Cerebellar nuclear complex (tissue), 1 donor: ENCODE measurements at places on chromosomes 13 and 19.

- DNase-seq = no peak
Observed at GRCh38 chr13:97134364-97135095, 87.6 kb upstream of the MBNL2 start.

GRCh38 chr13:75180805-75181455, 301.0 kb downstream of the TBC1D4 start:
- DNase-seq = no peak

- no peak for DNase-seq
Observed at GRCh38 chr13:33109271-33109697, 93.1 kb downstream of the KL start.

GRCh38 chr13:21998279-21998990, 327.6 kb downstream of the FGF9 start:
- DNase-seq = no peak

DNA sequence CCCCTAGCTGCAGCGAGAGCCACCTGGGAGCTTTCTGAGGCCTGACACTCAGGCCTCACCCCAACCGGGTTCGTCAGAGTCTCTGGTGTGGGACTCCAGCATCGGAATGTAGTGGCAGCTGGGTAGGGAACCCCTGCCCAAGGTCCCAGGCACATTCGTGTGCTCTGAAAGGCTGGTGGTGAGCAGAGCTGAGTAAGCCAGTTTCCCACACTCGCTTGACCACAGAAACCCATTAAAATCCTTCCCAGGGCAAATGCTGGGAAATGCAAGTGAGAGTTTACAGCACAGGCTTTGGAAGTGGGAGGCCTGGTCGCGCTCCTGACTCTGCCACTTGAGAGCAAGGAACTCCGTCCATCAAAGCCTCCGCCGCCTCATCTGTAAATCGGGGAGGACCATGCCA, 4.2 kb downstream of the TRAPPC6A start:
- DNase-seq = no peak

DNA sequence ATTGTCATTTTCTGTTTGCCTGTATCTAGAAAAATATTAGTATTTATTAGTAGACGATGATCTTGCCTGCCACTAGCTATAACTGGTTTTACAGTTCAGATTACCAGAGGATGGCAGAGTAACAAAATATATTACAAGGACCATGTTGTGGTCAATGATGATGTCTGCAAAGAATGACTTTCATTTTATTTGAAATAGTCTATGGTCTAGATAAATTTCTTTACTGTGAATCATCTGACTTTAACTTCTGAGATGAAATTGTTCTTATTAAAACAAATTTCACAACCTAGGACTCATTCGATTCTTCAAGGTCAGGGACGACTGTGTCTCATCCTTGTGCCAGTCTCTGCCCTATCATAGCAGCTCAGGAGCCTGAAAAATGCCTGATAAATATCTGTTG, 637.8 kb upstream of the KLF12 start:
- DNase-seq = no peak

DNA sequence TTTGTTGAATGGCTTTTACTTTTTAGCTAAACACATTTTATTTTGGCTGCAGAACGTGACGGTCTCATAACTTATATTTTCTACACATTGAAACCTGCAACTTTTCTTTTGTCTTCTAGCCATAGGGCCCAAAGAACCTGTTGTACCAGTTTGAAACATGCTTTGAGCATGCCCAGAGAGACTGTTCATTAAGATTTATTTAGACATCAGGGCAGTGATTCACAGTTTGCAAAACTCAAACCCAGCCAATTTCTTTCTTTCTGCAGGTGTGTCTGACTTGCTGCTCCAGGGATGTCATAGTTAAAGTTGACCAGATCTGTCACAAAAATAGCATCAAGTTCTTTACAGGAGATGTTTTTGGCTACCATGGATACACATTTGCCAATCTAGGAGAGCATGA, 22.0 kb downstream of the SAE1 start:
- no peak for DNase-seq

GRCh38 chr19:3365836-3366752, at the start of gene NFIC:
Gene NFIC (plus strand): TSS chr19:3366583. CDS start chr19:3366637, 54 bp downstream.
- DNase-seq = no peak

DNA sequence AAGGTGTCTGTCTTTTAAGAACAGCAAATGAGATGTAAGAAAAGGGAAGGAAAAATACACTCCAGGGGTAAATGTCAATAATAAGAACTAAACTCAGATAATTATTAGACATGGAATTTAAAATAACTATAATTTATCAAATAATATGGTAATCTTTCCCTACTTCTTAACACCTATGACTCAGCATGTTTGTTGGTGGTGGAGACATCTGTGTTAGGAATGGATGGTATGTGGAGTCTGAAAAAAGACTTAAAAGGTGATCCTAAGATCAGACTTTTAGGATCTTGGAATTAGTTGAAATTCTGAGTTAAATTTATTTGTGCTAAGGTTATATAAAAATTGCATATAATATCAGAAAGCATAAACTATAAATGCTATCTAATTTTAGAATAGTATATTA, 915.1 kb downstream of the SLITRK5 start:
- DNase-seq = no peak
